ENCODE measurements at places on chromosomes 1 and 21.

- DNase-seq = no peak
Observed at GRCh38 chr1:202852163-202852904, 36.6 kb downstream of the RABIF start.

DNA sequence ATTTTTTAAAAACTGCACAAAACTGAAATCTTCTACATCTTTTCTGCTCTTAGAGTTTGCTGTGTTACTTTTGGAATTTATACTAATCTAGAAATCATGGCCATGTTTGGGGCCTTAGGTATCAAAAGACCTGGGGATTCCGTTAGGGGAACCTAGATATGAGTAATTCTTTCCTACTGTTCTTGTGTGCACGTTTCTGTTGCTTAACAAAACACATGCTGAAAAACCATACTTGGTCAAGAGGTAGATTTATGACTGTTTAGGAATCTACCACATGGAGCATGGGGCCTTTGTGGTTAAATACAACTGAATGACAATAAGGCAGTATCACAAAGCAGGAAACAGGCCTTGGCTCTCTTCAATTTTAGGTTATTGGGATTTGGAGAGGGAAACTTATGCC, 291.9 kb upstream of the USP25 start:
- DNase-seq = no peak

GRCh38 chr1:247548092-247548491, 842 bp upstream of the GCSAML start:
- no peak for DNase-seq

DNA sequence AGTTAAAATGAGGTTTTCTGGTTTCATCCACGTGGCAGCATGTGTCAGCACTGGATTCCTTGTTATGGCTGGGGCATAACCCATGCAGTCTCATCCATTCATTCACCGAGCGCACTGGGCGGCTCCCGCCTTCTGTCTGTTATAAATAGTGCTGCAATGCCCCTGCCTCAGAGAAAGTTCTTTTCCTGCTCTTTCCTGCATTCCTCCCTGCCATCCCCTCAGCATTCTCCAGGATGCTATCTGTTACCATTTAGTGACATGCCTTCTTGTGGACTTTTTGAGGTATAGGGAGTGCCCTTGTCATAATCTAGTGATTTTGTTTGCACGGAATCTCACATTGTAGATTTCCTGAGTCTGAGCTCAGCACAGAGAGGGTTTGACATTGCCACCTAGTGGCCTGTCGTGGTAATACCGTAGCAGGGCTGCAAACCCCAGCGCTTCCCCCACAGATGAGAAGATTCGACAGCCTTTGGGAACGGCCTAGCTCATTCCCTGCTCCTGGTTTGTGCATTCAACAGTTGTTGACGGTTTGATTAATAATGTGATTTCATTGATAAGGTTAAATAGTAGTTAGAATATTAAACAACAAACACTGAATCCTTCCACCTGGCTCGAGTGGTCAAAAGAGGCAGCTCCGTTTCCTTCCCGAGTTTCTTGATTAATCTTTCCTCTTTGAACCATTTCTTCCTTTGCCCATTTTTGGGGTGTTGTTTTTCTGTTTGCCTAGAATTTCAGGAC, 46.3 kb downstream of the UMODL1 start:
- peak; percentile 65 for DNase-seq

DNA sequence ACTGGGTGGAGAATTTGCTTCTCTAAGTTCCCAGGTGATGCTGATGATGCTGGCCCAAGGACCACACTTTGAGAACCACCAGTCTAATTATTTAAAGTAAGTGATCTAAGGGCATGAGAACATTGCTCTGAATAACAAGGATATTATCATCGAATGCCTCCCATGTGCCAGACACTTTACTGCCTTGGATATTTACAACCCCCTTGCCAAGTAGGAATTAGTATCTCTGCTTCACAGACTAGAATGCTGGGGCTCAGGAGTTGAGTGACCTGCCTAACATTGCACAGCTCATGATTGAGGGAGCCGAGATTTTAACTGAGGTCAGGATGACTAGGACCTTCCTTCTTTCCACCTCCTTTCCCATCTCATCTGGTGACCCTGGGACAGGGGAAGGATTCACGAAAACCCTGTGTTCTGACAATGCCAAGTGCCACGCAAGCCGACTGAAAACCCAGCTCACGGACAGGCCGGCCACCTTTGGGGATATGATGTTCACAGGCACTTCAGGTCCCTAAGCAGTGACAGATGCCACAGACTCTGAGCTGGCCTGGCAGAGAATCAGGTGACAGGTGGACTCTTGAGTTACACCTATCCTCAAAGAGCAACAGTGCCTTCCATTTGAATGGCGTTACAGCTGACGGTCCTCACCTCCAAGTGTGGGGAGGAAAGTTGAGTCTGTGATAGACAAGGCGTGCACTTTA, 230.7 kb downstream of the TOMM20 start:
- DNase-seq = no peak

- DNase-seq = no peak
Observed at GRCh38 chr1:107941123-107941522, 23.9 kb downstream of the VAV3 start.

- DNase-seq = no peak
Observed at GRCh38 chr1:12669529-12670068, 25.7 kb downstream of the AADACL4 start.

DNA sequence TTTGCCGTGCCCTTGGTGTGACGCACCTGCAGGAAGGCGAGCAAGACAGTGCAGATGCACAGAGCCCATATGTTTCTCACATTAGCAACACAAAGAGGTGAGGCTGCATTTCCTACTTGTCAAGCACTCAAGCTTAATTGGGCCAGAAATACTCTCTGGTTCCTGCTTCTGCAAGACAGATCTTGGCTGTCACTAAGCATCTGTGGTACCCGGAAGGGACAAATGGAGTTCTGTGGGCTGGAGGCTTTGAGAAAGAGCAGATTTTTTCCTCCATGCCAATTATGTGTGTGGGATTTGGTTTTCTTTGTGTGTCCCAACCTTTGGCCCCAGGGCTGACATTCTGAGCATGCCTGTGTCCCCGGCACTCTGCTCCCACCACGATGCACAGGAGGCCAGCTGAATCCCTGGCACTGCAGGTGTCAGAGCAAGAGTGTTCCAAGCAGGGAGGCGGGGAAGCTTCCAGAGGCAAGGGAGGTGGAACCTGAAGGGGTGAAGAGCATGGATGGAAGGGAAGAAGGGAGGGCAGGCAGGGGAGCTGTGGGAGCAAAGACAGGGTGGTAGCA, 52.0 kb upstream of the STUM start:
- no peak for DNase-seq

DNA sequence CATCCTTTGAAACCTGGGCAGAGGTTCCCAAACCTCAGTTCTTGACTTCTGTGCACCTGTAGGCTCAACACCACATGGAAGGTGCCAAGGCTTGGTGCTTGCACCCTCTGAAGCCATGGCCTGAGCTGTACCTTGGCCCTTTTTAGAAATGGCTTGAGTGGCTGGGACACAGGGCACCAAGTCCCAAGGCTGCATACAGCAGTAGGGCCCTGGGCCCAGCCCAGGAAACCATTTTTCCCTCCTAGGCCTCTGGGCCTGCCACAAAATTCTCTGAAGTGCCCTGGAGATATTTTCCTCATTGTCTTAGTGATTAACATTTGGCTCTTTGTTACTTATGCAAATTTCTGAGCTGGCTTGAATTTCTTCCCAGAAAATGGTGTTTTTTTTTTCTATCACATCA, 65.6 kb upstream of the ACTRT2 start:
- no peak for DNase-seq

GRCh38 chr1:158062174-158062573, 68.7 kb downstream of the KIRREL1 start:
- DNase-seq = no peak

DNA sequence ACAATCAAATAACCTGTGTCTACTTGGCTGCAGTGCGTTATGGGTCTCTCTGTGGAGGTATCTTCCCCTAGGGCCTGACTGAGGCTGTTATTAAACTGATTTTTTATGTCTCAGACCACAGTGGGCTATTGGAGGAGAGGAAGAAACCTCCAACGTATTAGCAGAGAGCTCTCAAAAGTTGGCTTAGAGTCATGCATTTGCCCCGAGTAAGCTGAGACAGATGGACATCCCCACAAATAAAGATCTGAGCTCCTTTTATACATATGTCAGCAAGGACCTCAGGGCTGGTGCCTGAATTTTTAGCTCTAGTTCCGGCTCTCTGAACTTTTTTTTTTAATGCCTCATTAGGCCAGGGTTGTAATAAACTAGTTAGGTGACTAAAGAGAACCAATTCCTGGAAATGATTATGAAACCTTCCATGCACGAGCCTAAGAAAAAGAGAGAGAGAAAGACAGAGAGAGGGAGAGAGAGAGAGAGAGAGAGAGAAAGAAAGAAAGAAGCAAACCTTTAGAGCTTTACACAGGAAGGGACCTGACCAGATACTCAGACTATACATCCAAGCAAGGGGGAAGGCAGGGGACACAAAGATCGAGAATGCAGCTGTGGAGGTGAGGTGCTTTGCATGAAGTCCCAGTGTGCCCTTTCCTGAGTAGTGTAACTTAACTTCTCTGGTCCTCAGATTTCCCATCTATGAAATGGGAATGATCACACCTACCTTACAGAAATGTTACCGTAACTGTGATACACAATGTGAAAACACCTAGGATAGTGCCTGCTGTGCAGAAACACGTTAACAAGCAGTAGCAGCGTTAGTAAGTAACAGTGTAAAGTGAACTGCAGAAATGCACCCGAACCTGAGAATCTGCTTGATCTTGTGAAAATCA, 8.4 kb upstream of the PIGR start:
- no peak for DNase-seq

GRCh38 chr1:232589812-232590743, 39.9 kb downstream of the SIPA1L2 start:
- DNase-seq = no peak

DNA sequence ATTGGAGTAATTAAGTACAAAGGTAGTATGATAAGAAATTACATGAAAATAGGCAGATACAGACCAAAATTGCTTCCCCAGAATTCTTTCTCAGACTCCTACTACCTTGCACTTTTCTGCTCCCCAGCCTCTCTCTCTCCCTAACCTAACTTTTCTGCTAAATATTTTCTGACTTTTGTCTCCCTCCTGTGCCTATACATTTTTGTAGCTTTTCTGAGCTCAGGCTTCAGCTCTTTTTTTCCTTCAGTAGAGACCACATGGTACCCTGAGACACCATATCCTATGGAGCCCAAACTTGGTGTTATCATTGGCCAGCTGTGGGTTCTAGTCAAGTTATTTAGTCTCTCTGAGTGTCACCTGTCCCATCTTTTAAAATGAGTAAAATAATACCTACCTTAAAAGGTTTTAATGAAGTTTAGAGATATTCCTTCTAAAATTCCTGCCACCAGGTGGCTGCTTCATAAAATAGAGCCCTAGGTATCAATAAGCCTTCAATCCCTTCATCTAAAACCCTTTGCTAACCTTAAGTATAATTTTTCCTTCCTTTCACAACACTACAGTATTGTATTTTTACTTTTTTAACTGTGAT, 237.6 kb upstream of the DUSP10 start:
- no peak for DNase-seq

- no peak for DNase-seq
Observed at GRCh38 chr1:183480971-183481441, 8.7 kb downstream of the SMG7 start.

- DNase-seq = no peak
Observed at GRCh38 chr1:240720976-240721375, 109.0 kb upstream of the GREM2 start.

DNA sequence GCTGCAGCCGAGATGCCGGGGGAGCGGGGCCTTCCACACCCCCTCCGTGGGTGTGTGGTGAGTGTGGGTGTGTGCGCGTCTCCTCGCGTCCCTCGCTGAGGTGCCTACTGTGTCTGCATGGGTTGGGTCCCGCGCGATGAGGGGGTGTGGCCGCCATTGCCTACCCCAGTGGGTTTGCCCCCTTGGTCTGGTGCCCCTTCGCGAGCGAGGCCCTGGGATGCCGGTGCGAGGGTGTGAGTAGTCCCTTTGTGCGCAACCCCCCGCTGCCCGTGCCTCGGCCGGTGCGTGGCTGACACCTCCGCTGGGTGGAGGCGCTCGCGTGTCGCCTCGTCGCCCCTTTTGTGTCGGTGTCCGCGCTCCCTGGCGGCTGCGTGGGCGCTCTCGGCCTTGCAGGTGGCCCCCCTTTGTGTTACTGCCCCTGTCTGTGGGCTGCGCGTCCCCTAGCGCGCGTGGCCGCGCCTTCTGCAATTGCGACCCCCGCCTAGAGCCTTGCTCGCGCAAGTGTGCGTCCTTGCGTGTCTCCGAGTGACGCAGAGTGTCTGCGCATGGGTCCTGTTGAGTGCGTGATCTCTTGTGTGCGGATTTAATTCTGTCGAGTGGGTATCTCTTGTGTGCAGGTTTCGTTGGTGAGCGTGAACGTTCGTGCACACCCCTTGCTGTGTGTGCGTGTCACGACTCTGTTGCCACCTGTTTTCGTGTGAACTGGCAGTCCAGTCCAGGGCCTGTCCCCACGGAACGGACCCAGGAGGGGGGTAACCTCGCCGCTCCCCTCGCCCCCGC, 553 bp downstream of the TTC3 start:
- peak; percentile 32 for DNase-seq

DNA sequence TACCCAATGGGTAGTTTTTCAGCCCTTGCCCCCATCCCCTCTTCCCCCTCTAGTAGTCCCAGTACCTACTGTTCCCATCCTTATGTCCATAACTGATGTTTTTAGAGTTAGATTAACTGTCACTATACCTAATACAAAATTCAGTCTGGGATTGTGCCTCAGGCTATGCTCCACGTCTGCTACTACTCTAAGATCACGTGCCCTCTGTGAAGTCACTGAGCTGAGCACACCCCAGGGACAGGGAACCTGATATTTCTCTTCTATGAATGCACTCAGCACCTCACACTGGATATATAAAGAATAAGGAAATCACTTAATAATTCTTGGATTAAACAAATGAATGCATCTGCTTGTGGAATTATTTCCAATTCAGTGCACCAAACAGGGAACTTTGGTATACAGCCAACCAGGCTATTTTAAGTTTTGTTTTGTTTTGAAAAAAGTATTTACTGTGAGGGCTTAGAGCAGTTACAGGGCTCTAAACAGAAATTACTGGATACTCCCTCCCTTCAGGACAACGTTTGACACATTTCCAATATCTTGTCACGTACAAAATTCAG, 307.9 kb downstream of the SMYD3 start:
- no peak for DNase-seq

DNA sequence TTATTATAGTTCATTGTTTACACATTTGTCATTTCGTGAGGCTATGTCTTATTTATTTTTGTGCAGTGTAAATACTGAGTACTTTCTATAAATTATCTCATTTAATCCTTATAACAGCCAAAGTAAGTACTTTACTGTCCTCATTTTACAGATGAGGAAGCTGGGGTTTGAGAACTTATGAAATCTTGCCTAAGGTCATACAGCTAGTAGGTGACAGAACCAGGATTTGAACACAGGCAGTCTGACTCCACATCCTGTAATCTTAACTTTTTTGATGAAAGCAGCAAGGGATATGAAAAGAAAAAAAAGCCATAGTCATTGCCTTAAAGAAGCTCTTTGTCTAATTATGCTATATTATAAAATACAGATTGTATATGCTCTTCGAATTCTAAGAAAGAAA, 107.1 kb upstream of the BMP8A start:
- DNase-seq = no peak

GRCh38 chr1:71362076-71362475, 281.2 kb upstream of the ZRANB2 start:
- DNase-seq = no peak

GRCh38 chr1:1956101-1956500, 37.0 kb upstream of the TMEM52 start:
- DNase-seq = no peak

- no peak for DNase-seq
Observed at GRCh38 chr1:184329962-184330868, 56.6 kb upstream of the C1orf21 start.
